Mononuclear cell (primary cell): ENCODE measurements at places on chromosomes 5 and 9. TPM values are rescaled to one million over a fixed set of nuclear protein-coding genes. Genes with fewer than 3 reads are reported as not detected.

Gene GEMIN5
- total RNA-seq: 3.7 TPM

Gene MRPS2
- 12.5 TPM for total RNA-seq

Gene ZNF189
- total RNA-seq: 10.4 TPM

Gene GPR151
- total RNA-seq: not detected

Gene DOCK8
- 80.8 TPM for total RNA-seq

Gene ANP32B
- total RNA-seq: 28.1 TPM

Gene KIF3A
- total RNA-seq: 5.6 TPM

Gene TCF7
- total RNA-seq: 193 TPM

Gene ENTPD2
- total RNA-seq: not detected

Gene ADAM19
- total RNA-seq: 17.7 TPM
